ENCODE measurements at places on chromosomes 12 and 14.

DNA sequence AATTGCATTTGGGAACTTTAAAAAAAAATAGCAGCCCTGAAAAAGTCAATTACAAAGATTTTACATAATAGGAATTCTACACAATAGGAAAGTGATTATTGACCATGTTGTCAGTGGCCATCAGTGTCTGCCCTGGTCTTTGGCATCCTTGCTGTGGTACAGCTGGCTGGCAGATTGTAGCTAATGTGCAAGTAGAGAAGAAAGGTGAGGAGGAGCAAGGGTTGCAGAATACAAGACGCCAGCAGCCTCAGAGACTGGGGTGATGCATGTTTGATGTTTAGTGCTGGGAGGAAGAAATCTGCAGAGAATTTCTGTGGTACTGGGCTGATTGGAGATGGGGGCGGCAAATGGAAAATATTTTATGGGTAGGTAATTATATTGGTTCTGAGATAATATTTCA lies 322.9 kb downstream of the TMEM117 start:
- no peak for DNase-seq

DNA sequence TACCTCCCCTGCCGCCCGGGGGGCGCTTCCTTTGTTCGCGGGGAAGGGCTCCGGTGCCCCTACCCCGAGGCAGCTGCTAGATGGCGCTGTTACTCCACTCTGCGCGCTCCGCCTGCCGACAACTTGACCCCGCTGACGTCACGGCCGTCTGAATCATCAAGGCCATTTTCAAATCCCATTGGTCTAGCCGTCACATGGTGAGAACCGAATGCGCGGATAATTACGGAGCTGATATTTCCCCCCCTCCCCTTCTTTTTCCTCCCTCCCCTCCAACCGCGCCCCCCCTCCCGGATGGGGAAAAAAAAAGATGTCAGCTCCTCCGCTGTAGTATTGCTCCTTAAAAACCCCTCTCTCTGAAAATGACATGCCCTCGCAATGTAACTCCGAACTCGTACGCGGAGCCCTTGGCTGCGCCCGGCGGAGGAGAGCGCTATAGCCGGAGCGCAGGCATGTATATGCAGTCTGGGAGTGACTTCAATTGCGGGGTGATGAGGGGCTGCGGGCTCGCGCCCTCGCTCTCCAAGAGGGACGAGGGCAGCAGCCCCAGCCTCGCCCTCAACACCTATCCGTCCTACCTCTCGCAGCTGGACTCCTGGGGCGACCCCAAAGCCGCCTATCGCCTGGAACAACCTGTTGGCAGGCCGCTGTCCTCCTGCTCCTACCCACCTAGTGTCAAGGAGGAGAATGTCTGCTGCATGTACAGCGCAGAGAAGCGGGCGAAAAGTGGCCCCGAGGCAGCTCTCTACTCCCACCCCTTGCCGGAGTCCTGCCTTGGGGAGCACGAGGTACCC lies at the start of gene HOXC10:
HOXC10 (plus strand) TSS at position 246 of the 791 bp plus-strand sequence; CDS start at position 360, 114 bp downstream.
- no peak for DNase-seq

DNA sequence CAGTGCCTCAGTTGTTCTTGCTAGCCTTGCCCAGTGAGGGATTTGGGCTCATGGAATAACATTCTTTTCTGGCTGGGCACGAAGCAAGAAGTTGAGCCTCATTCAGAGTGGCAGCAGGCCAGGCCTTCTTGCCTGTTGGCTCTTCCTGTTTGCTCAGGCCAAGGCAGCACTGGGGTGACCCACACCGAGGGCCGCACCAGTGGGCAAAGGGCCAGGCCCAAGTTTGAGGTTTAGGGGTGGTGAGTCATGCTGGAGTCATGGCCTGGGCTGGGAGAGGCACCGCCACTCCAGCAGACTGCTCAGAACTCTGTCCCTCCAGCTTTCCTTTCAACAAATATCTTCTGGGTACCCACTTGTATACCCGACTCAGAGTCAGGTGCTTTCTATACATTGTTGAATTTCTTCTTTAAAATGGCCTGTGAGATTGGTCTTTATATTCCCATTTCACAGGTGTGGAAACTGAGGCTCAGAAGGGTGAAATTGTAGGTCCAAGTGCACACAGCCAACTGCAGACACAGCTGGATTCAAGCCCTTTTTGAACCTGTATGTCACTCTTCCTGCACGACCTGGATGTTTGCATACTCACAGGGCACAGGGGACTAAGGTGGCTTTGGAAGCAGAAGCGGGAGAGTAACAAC lies 279.4 kb downstream of the FOXN3 start:
- DNase-seq = no peak

DNA sequence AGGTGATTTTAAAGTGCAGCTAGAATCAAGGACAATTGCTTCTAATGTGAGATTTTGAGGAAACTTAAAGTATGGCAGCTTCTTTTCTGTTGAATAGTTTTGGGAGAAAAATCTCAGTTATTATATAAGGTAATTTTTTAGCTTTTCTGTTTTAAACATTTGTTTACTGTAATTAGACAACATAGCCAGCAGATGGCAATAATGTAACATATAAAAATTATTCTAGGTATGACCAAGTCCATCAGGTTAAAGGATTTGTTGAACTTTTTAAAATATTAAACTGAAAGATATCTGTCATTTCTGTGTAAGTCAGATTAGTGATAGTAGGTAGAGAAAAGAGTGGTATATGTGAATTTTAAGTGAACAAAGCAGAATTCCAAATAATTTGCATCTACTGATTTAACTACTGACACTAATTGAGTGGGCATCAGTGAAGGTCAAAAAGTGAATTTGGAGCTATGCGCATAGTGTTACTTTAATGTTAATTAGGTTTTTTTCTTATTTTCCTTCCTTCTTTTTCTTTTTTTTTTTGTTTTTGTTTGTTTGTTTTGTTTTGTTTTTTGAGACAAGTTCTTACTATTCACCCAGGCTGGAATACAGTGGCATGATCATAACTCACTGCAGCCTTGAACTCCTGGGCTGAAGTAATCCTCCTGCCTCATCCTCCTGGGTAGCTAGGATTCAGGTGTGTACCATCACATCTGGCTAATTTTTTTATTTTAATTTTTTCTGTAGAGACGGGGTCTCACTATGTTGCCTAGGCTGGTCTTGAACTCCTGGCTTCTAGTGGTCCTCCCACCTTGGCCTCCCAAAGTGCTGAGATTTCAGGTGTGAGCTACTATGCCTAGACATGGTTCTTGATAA lies 18.6 kb downstream of the PRORP start:
- DNase-seq = no peak

- no peak for DNase-seq
These were observed 160.4 kb downstream of the TTC7B start for GRCh38 chr14:90655829-90656228.

- DNase-seq = no peak
These were observed 15.3 kb downstream of the MAP3K12 start for GRCh38 chr12:53483979-53484377.

DNA sequence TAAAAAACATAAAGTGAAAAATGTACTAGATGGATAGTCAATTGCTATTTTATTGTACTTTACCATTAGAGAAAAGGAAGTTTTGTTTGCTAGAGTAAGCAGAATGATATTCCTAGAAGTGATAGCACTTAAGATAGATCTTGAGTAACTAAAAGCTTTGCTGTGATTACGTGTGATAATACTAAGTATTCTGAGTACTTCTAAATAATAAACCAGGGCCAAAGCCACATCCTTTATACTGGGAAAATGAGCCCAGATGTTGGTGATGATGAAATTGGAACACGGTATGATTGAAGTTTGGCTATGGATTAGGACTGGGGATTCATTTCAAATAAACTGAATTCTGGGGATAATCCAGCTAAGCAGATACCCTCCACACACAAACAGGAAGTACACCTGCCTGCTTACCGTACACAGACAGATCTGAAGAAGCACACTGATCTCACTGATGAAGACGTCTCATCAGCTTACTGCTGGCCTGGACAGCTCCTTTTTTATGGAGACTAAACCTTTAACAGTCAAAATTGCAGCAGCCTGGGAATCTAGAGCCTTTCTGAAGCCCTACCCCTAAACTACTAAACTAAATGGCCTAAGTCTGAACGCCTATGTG lies 199.8 kb downstream of the LRFN5 start:
- DNase-seq = no peak

DNA sequence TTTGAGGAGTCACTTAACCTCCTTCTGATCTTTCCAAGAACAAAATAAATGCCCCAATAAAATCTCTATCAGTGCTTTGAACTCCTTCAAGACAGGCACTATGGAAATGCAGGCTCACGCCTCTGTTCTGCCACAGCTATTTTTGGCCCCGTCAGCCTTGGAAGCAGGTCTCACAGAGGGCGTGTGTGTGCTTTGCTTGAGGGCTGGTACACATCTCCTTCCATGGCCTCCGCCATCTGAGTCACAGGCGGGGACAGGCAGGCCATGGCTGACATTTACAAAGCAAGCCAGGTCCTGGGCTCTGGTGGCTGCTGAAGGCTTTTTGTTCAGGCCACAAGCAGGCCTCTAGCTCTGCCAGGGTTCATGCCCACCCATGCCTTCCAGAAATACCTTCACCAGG lies 16.0 kb downstream of the PRIMA1 start:
- DNase-seq = no peak

DNA sequence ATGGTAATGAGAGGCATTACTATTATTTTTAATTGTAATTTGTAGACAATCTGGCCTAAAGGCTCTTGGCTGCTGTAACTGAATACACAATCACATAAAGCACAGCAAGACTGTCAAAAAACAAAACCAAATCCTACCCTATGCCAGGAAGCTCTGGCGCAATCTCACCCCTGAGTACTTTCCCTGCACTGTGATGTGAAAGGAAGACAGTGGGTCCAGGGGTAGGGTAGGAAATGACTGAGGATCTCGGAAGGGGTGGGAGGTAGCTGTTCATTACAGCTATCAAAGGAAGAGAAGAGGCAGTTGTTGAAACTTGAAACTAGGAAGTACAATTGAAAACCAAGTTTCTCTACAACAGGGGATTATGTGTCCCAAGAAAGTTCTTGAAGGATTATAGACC lies 202.8 kb downstream of the ANO2 start:
- no peak for DNase-seq

DNA sequence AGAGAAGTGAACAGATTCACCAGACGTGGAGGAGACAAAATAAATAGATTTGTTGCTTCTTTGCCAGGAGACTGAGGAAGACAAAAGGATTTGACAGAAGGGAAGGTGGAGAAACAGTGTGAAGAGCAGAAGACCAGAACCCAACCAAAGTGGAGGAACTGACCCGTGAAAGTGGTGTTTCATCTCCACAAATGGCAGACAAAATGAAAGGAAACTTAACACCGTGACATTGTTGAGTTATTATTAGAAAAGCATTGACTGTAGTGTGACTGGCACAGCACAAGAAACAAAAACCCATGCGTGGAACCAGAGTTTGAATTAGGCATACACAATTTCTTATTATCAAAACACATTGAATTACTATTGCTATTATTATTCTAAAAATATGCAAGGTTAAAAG lies 518.1 kb downstream of the TMEM121 start:
- DNase-seq = no peak

- no peak for DNase-seq
These were observed 21.5 kb downstream of the KLHL28 start for GRCh38 chr14:44940211-44940610.

- DNase-seq = peak; percentile 57
These were observed at the start of gene ASIC1 for GRCh38 chr12:50057000-50057841. TSS of gene ASIC1 (plus strand) at chr12:50057596. CDS start at chr12:50058767, 1,171 bp downstream.

DNA sequence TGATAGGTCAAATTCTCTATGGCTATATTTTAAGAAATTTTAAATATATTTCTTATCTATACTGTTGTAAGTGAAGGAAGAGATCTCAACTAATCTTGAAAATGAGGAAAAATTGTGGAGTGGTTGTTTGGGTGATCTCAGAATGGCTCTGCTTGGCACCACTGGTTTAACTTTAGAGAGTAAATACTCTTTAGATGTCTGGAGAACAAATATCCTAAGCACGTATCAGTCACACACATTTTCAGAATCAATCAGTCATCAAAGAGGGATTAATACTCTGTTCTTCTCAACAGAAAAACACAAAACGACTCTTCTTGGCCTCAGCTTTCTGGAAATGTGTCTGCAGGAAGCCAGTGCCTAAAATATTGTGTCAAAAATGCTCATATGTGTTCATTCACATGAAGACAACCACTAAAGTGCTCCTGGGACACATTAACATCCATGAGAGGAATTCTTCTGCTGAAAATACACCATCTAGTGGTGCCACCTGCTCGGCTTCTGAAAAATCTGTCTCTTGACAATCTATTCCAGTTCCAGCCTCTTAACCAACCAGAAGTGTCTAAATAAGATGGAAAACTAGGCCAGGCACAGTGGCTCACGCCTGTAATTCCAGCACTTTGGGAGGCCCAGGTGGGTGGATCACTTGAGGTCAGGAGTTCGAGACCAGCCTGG lies 81.1 kb upstream of the CCDC198 start:
- no peak for DNase-seq

DNA sequence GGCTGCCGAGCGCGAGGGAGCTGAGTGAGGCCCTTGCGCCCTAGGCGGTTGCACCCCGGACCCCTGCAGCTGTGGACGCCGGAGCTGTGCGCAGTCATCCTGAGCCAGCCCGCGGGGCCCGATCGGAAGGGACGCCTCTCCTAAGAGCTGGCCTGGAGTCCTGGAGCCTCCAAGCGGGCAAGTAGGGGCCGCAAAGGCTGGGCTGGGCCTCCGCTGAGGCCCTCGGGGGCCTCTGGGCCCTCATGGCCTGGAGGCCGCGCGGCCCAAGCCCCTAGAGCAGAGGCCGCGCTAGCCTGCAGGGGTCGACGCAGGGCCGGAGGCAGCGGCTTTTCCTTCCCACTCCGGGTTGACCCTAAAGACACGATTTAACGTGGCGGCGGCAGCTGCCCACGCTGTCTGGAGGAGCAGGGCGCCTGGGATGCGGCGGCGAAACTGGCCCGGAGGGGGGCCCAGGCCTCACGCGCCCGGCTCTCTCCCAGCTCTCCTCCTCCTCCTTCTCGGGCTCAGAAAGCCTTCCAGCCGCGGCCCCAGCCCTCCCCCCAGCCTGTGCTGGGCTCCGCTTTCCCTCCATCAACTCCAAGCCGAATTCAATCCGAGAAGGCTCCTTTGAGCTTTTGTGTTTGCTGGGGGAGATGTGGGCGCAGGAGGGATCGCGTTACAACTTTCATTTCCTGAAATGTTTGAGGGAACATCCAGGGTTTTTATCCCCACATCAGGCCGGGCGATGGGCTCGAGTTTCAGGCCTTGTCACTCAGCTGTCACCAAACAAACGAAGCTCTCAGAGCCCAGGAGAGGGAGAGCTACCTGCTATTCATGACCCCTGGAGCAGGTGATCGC lies 11.6 kb downstream of the SIX1 start:
- DNase-seq = no peak

DNA sequence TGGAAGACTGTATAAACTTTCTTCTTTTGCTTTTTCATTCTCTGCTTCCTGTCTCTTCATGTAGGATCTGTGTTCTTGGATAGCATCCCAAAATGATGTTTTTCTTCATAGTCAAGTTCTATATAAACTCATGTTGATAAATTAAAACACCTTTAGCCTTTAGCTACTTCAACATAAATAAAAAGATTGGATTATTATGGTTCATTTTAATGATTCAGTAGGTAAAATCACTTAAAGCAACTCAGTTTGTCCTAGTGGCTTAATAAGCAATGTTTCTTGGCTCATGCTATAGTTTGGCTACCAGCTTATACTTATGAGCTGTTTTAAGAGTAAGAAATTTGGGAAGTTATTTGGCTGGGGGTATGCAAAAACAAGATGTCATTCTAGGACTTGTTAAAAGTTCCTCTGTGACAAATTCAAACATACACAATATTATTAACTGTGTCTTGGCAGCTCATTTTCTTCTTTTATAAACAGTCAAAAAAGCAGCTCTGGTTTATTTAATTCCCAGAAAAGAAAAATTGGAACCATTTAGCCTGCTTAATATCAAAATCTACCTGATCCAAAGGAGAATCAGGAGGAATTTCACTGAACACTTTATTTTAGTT lies 111.4 kb downstream of the TMTC3 start:
- DNase-seq = no peak
